ENCODE measurements at places on chromosomes 6 and 20.

DNA sequence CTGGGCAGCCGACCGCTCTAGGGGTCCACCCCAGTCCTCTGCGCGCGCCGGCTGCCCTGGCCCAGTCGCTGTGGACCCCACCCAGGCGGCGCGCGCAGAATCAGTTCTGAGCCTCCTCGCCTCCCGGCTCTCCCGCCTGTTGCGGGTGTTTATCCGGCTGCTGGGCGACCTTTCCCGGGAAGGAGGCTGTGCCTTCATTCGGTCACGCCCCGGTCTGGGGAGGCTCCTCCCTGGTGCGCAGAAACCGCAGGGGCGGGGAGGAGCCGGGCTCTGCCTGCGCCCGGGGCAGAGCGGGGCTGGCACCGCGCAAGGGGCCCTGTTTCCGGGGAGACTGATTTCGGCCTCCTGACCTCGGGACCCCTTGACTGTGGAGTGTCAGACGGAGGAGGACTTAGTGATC lies 80.8 kb upstream of the EYS start:
- DNase-seq, result no peak

DNA sequence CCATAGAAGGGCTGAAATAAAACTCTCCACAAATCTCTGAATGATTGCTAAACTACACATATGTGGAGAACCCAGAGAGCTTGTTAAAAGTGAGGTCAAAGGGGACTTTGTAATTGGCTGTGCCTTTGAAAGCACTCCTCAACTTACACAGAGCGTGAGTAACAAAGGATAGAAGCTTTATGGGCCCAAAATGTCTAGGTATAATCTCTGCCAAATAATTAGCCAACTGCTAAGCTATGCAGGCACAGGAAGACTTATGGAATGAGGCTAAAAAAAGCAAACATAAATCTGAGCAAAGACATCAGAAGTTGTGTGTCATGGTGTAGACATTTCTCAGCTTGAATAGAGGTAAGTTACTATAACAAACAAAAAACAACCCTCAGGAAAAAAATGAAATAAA lies 23.3 kb upstream of the UST start:
- DNase-seq, result no peak

DNA sequence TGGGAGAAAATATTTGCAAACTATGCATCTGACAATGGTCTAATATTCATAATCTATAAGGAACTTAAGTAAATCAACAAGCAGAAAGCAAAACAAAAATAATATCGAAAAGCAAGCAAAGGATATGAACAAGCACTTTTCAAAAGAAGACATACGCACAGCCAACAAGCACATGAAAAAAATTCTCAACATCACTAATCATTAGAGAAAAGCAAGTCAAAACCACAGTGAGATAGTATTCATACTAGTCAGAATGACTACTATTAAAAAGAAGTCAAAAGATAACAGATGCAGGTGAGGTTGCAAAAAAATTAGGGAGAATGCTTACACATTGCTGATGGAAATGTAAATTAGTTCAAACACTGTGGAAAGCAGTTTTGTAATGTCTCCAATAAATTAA lies 410.2 kb downstream of the MMUT start:
- DNase-seq, result no peak

GRCh38 chr6:14468647-14469321 lies 351.2 kb downstream of the CD83 start:
- DNase-seq, result no peak

DNA sequence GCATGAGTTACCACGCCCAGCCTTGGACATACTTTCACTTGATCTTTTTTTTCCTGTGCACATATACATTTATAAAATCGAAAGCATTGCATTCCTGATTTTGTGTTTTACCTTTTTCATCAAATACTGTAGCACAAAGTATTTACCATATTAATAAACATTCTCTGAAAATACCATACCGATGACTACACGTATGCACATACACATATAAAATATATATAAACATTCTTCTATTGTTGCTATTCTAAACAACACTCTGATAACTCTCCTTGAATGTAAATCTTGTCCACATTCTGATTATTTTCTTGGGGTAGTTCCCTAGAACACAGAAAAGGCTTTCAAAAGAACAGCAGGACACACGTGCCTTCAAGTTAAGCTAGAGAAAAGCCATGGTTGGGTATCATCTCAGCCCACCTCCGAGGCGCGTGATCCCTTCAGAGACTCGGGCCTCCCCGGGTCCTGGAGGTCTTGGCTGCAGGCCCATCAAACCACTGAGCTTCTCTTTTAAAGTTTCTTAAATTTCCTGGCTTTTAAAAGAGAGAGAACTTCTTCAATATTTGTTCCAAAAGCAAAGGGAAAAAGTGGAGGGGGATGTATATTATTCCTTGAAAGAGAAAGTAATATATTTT lies 198.1 kb downstream of the MYLK4 start:
- no peak for DNase-seq

GRCh38 chr20:17023806-17024205 lies 203.0 kb upstream of the PCSK2 start:
- DNase-seq, result no peak

DNA sequence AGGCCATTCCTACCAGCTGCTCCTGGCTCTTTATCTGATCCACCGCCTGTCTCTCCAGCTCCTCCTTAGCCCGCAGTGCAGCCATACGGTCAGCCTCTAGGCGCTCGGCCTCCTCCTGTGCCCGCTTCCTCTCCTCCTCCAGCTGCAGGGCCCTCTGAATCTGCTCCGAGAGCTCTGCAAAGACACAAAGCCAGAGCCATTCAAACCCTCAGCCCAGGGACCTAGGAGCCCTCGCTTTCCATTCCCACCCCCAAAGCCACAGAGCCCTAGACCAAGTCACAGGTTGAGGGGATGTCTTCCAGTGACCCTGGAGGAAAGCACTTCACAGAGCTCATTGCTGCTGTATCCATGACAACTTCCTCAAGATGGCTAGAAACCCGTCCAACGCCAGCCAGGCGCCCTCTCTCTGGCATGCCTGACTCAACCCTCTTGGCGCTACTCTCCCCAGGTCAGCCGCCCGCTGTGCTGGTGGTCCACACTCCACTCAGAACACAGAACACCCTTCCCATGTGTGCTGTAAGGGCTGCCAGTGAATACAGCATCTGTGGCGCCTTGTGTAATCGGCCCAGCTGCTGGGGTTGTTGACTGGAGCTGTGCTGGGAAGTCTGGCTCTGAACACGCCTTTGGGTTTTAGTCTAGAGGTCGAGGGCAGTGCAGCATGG lies 49.3 kb downstream of the EZR start:
- DNase-seq, result no peak

DNA sequence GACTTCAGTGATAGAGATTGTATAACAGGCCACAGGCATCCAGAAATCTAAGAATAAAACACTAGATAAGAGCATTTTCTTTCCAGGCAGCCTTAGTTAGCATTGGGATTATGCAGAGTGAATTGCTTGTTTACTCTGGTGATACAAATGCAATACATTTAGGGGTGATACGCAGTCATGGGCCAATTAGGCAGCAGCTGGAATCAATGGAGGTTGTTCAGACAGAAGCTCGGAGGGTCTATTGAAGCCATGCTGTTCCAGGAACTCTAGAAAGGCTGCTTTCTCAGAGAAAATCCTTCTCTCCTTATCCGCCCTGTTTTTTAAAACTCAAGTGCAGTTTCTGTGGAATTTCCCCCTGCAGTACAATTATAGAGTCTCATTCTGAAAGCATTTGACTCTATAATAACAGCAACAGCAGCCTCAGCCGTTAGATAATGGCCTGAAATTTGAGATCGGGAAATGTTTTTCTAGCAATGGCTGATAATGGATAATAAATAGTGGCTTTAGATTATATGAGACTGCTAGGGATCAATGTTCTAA lies 364.3 kb upstream of the HS3ST5 start:
- DNase-seq, result no peak

Measured in hematopoietic multipotent progenitor cell treated with erythropoietin and hydrocortisone succinate and interleukin-3 and kit ligand, for 8 days (in vitro differentiated cells).